ENCODE measurements at places on chromosomes 5 and 9. TPM values are rescaled to one million over a fixed set of nuclear protein-coding genes. Genes with fewer than 3 reads are reported as not detected.

DNA sequence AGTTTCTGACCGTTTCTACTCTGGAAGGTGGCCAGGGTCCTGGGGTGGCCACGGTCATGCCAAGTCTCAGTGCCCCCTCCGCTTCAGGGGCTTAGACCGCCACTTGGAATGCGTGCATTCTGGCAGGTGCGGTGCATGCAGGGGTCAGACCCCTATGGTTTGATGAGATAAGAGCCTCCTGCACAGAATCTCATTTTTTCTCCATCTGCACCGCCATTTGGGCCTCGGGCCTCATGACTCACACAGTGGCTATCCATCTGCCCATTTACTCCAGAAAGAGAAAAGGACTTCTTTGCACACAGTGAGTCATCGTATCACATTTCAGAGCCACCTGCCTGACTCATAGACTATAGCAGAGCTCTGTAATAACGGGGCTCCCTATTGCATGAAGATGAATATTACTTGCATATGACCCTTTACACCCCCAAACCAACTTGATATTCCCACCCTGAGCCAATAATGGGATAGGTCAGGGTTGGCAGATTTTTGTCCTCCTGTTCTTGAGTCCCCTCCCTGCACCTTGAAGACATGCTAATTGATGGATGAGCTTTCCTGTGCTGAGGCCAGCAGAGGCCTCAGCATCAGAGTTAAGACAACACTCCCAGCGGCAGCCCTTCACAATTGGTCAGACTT, 157.4 kb downstream of the NR3C1 start:
- DNase-seq = no peak

GRCh38 chr5:15938961-15939360, 240.6 kb downstream of the MARCHF11 start:
- no peak for DNase-seq

DNA sequence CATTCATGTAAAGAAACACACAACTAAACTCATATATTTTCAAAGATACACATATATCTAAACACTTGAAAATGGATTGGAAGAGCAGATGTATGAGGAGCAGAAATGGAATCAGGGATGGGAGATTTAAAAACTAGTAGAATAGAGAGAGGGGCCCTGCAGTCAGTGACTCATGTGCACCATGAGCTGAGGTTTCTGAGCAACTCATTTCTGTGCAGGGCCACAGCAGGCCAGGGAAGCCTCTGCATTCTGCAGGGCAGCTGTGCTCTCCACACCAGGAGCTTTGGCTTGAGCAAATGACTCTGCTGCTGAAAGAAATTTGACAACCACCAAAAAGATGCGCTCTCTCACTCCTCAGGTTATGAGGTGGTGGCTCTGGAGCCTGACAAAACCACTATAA, 27.1 kb downstream of the LHX6 start:
- no peak for DNase-seq

- no peak for DNase-seq
Measured at GRCh38 chr5:135632798-135633197, 54.0 kb upstream of the CXCL14 start.

GRCh38 chr5:120677481-120677880, 213.4 kb downstream of the PRR16 start:
- DNase-seq = no peak

DNA sequence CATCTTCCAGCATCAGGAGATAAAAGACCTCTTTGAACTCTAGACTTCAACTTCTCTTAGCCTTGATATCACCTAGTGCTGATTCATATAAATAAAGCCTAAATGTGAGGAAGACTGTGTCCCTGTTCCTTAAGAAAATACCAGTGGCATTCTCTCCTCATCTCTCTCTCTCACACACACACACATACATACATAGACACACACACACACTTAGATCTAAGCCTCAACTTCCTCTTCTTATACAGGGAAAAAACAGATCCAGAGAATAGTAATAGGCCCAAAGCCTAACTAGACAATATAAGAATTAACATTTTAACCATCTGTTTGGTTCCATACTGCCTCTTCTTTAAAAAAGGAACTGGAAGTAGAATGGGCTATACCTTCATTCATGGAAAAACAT, 195.3 kb upstream of the NR4A3 start:
- no peak for DNase-seq

- DNase-seq = no peak
Measured at GRCh38 chr9:8371686-8372085, 572.1 kb upstream of the DMAC1 start.

GRCh38 chr9:107593224-107593870, 103.8 kb upstream of the KLF4 start:
- no peak for DNase-seq

DNA sequence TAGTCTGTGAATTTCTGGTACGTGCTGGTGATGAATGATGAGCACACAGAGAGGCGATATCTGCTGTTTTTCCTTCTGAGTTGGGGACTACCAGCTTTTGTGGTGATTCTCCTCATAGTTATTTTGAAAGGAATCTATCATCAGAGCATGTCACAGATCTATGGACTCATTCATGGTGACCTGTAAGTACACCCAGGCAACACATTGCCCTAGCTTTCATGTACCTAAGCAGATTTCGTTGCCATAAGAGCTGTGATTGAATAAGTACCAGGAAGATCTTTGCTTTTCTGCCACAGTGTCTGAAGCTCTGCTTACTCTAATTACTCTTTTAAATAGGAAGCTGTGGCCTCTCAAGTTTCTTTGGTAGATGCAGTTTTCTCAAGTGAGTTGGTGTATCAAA, 397.8 kb downstream of the ARRDC3 start:
- no peak for DNase-seq

- peak; percentile 35 for DNase-seq
Measured at GRCh38 chr5:35202319-35203111, 27.8 kb downstream of the PRLR start.

GRCh38 chr5:122192497-122193496, 63.5 kb downstream of the ZNF474 start:
- peak; percentile 38 for DNase-seq

DNA sequence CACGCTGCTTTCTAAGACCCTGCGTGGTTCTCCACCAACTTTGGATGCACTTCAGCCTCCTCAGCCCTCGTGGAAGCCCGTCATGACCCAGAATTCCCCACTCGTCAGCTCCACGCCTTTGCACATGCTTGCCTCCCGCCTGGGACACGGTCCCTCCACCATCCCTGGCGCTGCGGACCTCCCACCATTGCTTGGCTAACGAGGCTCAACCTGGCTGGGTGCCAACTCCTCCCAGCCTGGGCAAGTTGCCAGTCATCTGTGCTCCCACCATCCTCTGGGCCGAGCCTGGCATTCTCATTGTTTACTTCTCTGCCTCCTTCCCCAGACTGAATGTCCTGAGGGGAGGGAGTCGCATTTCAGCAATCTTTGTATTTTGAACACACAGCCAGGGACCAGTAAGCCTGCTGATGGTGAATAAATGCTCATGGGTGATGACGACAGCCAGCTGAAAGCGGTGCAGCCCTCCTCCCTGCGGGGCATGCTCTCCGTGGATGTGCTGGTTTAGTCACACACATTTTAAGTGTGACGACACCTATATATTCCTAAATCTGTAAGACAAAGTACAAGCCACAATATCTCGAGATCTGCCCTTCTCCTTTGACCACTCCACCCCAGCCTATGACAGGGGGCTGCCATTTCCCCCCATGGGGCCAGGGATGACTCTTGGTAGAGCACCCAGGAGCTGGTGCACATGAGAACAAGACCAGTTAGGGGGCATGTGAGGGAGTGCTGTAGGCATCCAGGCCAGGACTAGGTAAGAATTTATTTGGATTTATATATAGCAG, 37.6 kb downstream of the ANKRD33B start:
- DNase-seq = no peak

GRCh38 chr9:95862343-95862742, 13.1 kb upstream of the ERCC6L2 start:
- no peak for DNase-seq

GRCh38 chr5:95398989-95399388, 7.8 kb downstream of the FAM81B start:
- no peak for DNase-seq

GRCh38 chr5:139037732-139038131, 160.4 kb downstream of the SIL1 start:
- no peak for DNase-seq

GRCh38 chr5:114358329-114358728, 3.5 kb upstream of the KCNN2 start:
- DNase-seq = no peak

DNA sequence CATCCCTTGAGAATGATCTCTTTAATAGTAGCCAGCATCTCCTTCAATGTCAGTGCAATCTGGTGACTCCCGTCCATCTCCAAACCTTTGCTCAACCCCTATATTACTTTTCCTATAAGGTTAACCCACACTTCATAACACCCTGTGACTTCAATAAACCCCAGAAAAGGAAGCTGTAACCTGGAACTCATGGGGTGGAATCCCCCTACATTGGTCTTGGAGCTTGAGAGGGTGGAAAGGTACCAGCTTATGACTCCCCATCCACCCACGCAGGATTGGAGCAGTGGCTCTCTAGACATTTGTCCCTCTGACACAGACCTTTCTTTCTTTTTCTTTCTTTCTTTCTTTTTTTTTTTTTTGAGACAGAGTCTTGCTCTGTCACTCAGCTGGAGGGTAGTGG, 54.7 kb upstream of the ZFR start:
- DNase-seq = no peak

GRCh38 chr9:85914108-85914507, 26.8 kb upstream of the NAA35 start:
- DNase-seq = no peak

- DNase-seq = no peak
Measured at GRCh38 chr9:123034881-123035510, 1.5 kb downstream of the GPR21 start.

DNA sequence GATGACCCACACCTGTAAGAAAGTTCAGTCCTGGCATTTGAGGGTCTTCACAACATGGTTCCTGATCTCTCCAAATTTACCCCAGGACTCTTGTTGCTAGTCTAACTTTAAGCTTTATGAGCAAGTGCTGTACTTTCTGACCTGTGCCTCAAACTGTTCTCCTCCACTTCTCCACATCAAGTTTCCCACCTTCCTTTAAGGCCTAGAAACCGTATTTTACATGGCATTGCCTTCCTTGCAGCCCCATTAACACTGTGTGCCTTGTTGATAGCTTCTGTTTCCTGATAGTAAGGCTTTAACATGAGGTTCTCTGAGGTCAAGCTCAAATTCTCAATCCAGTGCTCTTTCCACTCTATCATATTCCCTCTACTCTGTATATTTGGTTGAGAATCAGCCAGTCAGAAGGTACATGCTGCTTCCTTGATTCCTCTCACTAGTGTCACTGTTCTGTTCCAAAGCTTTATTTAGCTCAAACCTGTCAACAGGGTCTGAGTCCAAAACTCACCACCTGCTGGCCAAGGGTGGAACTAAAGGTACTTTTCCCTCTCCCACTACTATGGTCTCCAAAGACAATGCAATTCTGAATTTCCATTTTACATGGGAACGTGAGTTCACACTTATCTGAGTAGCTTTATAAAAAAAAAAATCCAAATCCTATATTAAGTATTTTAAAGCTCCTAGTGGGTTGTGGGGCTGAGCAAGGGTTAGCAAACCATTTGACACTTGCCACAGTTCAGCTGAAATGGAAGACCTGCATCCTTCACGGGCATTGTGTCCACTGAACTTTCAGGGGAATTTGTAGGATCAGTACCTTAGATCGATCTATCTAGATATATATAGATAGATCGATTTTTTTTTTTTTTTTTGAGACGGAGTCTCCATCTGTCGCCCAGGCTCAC, 21.1 kb downstream of the VCP start:
- peak; percentile 59 for DNase-seq

GRCh38 chr9:135696446-135696845, 2.8 kb downstream of the SOHLH1 start:
- DNase-seq = no peak

- no peak for DNase-seq
Measured at GRCh38 chr5:55601204-55601618, 66.4 kb upstream of the PLPP1 start.

DNA sequence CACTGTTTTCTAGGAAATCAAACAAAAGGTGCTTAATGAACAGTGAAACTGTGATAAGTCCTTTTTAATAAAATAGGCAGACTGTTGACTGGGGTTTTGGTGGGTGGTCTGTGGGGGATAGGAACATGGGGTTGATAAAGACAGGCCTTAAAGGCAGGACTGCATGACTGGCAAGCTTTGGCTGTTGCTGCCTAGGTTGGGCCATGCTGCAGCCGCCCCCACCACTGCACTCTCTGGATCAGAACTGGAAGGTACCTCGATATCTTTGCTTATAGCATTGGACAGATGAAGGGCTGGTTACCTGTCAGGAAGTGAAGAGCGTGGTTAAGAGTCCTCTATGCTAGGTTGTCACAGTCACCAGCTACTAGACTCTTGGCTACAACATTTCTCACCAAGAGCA, 24.4 kb downstream of the APBA1 start:
- DNase-seq = no peak

- DNase-seq = no peak
Measured at GRCh38 chr5:93406971-93407401, 174.0 kb downstream of the NR2F1-AS1 start.

DNA sequence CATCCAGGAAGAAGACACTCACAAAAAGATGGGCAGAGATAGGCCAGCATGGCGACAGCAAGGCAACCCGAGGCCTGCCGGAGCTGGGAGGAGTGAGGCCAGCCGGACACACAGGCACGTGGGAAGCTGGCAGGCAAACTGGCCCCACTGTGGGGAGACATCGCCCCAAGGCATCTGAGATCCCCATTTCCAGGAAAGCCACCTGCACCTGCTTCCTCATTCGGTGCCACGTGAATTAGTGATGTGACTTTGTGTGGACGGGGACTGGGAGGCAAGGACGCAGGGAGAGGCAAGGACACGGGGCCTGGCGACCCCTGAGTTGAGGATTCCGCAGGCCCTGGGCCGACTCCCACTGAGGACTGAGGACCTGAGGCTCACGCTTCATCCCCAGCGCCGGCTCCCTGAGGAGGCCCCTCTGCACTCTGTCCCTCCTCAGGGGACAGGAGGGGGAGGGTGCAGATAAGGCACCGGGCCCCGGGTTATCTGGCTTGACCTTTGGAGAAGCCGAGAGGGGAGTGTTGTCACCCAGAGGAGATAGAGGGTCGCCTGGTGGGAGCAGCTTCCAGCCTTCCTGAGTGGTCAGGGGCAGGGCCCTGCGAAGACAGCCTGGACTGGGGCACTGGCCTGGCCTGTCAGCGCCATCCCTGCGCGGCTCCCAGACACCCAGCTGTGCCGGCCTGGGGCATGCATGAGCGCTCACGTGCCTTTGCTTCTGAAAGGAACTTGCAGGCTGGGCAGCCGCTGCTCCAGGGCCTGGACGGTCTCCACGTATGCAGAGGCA, 39.7 kb downstream of the NDUFS6 start:
- peak; percentile 32 for DNase-seq

- DNase-seq = no peak
Measured at GRCh38 chr5:169694091-169694625, 57.1 kb downstream of the DOCK2 start.

The IFNK gene
- total RNA-seq = not detected

The CDH12 gene
- not detected for total RNA-seq

The IL7R gene
- 0.11 TPM for total RNA-seq

The DIPK1B gene
- 49.2 TPM for total RNA-seq

The BTNL3 gene
- not detected for total RNA-seq

The SLCO4C1 gene
- total RNA-seq = 3.9 TPM

The C5orf58 gene
- total RNA-seq = not detected

The DDX31 gene
- 24.3 TPM for total RNA-seq

The SLIT3 gene
- total RNA-seq = 12.6 TPM

The AQP3 gene
- total RNA-seq = 1.1 TPM

The EFNA5 gene
- total RNA-seq = 42.2 TPM

The IL3 gene
- not detected for total RNA-seq

The ARL15 gene
- 18.4 TPM for total RNA-seq

The CER1 gene
- total RNA-seq = 0.32 TPM

The PDCD1LG2 gene
- not detected for total RNA-seq

The ANGPTL2 gene
- 17.9 TPM for total RNA-seq

The CATSPER3 gene
- 0.54 TPM for total RNA-seq

The SHOC1 gene
- total RNA-seq = not detected

The PCDHGB5 gene
- 1.5 TPM for total RNA-seq

The PCYOX1L gene
- total RNA-seq = 22.0 TPM

Data from neural crest cell (in vitro differentiated cells).